ENCODE measurements at places on chromosomes 11 and 22.

GRCh38 chr11:77147668-77148321, 19.7 kb downstream of the MYO7A start:
- peak; percentile 24 for DNase-seq

GRCh38 chr11:128279866-128280265, 307.5 kb downstream of the ETS1 start:
- no peak for DNase-seq

DNA sequence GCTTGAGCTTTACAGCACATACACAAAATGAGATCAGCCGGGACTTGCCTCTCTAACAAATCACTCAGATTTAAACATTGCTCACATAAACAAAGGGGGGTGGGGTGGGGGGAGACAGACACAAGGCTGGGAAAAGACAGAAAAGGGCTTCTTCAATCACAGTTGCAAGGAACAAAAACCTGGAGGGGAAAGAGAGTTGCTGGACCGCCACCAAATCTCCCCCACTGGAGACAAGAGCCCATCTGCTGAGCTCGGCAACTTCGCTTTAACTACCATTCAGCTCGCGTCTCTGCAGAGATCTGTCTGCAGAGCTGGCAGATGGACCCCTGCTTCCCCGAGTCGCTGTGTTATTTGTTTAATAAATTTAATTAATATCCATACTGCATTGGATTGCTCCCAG, 165.0 kb downstream of the RCN1 start:
- DNase-seq, result no peak

DNA sequence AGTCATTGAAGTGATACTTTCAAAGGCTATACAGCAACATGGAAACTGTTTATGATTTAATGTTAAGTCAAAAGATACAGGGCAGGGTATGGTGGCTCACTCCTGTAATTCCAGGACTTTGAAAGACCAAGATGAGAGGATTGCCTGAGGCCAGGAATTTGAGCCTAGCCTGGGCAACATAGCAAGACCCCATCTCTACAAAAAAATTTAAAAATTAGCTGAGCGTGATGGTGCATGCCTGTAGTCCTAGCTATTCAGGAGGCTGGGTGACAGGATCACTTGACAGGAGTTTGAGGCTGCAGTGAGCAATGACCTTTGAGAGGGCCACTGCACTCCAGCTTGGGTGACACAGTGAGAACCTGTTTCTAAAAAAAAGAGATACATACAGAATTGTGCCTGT, 39.3 kb upstream of the ZBED5 start:
- DNase-seq, result no peak

DNA sequence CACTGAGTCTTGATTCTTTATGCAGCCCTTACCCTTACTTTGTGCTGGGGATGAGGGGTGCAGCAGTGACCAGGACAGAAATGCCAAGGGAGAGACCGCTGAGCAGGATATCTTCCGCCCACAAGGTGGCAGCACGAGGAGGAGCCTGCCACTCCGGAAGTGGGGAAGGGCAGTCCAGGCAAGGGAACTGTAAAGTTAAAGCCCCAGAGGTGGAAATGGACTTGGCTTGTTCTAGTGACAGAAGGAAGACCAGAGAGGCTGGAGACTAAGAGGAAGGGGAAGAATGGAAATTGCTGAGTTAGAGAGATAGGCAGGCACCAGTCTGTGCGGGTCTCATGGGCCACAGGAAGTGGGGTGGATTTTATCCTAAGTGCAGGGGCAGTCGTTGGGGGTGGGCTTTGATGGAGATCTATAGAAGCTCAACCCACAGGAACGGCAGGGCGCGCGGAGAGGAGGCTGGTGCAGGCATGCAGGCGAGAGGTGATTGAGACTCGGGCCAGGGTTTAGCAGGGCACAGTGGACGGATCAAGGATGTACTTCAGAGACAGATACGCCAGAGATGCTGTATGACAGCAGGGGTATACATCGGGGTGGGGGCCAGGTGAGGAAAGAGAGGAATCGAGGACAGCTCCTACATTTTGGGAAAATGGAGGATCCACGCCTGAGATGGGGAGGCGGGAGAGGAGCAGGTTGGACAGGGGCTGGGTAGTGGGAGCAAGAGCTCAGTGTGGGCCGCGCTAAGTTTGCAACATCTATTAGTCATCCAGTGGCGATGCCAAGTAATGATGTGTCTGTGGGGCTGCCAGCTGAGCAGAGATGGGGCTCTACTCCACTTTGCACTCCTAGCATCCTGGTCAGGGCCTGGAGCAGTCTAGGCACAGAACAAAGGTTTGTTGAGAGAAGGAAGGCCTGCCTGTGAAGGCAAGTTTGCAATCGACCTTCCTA, 3.3 kb upstream of the GRK2 start:
- peak; percentile 65 for DNase-seq

- no peak for DNase-seq
Observed at GRCh38 chr22:19429950-19430889, 1.3 kb downstream of the HIRA start.

GRCh38 chr22:45966895-45967365, 10.0 kb downstream of the WNT7B start:
- DNase-seq, result no peak

GRCh38 chr11:67272327-67273259, 6.3 kb downstream of the GRK2 start:
- no peak for DNase-seq

- DNase-seq, result no peak
Observed at GRCh38 chr11:75925785-75926164, 110.8 kb downstream of the UVRAG start.

- no peak for DNase-seq
Observed at GRCh38 chr22:30439226-30439625, 13.7 kb downstream of the MTFP1 start.

DNA sequence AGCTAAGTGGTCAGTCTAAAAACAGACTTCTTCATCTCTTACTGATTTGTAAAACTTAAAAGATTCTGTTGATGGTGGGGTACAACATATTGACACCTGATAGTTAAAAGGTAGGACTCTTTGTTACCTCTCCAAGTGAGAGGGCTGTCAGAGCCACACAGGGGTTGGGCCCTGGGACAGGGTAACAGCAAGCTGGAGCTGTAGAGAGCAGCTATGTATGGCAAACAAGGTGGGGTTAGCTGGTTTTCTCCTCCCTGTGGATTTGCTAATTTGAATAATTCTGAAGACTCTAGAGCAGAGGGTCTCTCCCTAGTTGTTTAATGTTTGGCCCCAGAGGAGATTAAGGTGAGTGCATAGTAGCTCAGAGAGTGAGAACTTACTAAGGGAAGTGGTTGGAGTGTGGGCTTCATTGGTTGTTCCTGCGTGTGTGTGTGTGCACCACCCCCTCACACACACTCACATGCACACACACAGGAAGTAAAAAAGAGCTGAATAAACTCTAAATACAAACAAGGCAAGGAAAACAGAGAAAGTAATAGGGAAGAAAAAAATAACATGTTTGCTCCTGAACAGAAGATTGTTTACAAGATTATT, 9.2 kb upstream of the GAS2 start:
- no peak for DNase-seq

DNA sequence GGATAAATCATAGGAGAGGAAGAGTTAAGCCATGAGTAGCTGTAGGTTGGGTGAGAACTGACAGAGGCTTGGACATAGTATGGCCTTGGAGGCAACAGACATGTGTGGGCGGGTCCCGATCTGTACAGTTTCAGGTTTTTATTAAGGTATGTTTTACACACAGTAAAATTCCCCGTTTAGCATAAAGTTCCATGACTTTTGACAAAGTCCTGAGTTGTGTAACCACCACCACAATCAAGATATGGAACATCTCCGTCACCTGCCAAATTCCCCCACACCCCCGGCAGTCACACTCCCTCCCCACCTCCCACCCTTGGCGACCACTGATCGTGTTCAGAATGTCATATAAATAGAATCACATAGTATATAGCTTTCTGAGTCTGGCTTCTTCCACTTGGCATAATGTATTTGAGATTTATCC, 68.1 kb downstream of the GRIK4 start:
- no peak for DNase-seq

DNA sequence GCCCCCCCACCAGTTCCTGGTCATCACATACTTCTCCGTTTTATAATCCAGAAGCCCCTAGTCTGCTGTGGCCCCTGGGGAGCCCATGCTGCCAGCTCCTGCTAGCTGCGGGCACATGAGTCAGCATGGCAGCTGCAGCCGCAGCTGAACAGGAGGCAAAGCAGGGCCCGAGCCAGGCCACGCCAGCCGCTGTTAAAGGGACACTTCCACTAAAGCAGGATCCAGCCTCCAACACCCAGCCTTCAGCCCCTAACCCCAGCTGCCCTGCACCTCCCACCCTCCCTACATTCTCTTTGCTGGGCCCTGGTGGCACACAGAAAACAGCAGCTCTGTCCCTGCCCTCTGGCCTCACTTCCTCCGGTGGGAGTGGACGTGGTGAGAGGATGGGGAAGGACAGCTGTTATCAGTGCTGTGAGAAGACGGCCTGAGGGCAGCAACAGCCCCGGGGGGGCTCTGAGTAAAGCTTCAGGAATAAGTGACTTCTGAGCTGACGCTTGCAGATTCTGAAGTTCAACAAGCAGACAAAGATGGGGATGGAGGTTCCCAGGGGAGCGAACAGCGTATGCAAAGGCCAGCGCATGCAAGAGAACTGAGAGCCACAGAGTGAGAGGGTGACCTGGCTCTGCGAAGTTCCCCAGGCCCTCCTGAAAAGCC, 688 bp upstream of the LRRC74B start:
- DNase-seq, result no peak

DNA sequence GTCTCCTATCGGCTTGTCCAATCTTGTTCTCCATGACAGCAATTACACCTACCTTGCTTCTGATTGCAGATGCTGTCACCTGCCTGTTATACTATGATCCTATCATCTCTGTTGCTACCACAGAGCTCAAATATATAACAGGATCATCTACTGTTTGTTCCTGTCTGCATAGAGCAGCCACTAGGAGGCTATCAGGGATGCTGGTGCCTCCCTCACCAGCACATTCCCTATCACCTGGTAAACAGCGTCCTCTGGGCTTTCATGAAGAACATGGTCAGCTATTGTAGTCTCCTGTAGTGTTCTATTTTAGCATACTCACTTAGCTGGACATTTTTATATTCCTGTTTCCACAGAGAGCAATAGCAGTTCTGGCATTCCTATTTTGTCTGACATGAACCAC, 87.8 kb upstream of the FAT3 start:
- no peak for DNase-seq

DNA sequence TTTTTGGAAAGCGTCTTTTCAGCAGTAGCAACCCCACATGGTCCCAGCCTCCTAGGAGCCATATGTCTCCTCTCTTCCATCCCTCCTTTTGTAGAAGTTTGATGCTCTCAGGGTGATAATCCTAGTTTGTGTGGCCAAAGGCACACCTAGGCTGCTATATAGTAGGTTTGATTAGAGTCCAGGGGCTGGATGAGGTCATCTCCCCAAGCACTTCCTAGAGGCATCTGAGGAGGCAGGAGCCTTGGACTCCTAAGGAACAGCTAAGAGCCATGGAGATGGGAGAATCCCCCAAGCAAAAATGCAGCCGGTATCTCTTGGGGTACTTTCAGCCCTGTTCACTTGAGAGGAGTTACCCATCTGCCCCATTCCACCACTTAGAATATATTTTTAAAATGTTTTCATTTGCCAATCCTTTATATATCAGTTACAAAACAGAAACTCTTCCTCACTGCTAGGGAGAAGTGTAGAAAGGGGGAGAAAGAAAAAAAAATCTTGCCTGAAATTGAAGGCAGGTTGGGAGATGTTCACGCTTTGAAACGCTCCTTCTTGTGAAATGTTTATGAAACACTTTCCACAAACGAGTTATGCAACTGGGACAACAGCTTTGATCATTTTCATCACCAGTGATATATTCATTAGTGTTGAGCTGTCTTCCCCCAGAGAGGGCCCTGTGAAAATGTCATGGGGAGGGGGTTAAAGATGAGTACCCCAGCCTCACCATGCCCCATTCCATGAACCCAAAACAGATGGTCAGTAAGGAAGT, 31.9 kb upstream of the TLCD5 start:
- DNase-seq, result no peak

DNA sequence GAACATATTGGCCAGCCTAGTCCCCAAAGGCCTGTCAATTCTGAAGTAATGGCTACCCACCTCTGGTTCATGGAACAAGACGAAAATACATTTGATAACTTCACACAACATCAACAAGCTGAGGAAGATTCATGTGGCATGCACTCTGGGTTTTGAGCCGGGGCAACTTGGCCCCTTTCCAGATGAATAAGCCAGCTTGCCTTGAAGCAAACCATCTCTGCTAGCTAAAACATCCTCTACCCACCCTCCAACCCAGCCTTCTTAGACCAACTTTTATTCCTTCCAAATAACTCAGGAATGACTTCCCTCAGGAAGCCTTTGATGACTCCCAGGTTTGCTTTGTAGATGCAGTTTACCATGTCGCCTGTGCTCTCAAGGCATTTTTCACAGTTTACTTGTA, 94.4 kb downstream of the SLC1A2 start:
- no peak for DNase-seq

- no peak for DNase-seq
Observed at GRCh38 chr11:76385903-76386302, 4.8 kb downstream of the GVQW3 start.

- no peak for DNase-seq
Observed at GRCh38 chr22:30538280-30538679, 8.3 kb downstream of the SEC14L6 start.

DNA sequence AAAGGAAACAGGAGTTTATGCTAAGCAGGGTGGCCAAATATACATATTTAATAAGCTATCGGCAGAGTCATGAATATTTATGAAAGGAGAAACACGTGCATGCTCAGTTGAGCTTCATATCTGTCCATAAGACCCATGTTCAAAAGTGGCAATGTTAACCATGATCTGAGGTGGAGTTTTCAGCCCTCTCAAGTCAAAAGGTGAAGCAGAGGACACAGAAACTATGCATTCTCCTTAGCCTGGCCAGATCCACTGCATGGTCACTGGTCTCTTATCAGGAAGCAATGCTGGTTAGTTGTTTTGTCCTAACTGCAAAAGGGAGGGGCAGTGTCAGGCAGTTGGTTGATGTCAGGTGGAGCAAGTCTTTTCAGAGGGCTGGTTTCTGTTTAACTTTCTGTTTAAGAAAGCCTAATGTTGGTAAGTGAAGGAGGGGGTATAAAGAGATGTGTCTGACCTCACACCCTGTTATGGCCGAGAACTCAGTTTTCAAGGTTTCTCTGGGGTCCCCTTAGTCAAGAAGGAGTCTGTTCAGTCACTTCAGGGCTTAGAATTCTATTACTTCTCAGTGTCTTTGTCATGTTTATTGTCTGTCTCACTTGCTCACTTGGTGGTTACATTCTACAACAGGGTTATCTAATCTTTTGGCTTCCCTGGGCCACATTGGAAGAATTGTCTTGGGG, 5.5 kb upstream of the SELENOH start:
- no peak for DNase-seq

GRCh38 chr11:72816404-72816990, 2.3 kb downstream of the ATG16L2 start:
- DNase-seq, result no peak

- peak; percentile 46 for DNase-seq
Observed at GRCh38 chr22:47315862-47316419, 553.5 kb downstream of the TBC1D22A start.

GRCh38 chr11:105610871-105611571, 1.1 kb downstream of the GRIA4 start:
- DNase-seq, result no peak

DNA sequence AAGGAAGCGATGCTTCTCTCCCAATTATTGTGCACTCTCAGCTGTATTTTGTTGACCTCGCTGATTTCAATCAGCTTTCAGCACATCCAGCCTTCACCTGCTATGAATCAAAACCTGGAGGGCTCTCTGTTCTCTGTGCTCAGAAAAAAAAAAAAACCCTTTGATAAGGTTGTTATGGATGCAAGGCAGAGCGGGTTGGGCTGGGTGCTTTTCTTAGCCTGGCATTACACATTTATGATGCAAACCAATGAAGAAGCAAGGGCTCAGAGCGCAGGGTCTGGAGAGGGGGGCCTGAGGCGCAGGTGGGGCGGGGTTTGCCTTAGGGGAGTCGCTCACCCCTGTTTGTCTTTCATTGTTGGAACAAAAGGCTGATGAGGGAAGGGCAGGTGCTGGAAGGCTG, 86.0 kb upstream of the CADM1 start:
- no peak for DNase-seq

Data from NCI-H1930 (cell line).